WTC11 (cell line): ENCODE measurements at places on chromosomes 5 and 9.
A peak's percentile ranks its signal among the peaks of the same experiment; 100 is the strongest.

- no peak for DNase-seq
These were observed 25.1 kb downstream of the RAPGEF1 start for GRCh38 chr9:131714821-131715220.

DNA sequence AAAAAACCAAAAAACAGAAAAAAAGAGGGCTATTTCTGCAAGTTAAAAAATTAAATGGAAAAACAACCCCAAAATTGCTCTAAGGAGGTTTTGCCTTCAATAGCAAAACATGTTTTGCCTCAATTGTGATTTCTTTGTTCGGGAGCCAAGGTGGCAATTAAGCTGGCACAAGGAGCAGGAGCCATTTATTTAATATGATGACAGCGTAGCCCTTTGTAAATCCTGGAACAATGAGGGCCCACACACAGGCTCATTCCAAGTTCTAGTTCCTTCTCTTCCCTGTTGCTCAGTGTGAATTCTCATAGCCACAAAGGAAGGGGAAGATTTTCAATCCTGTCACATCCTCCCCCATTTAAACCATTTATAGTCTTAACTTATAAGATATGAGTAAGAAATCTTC lies 353.2 kb downstream of the PDE4D start:
- no peak for DNase-seq

GRCh38 chr5:79512471-79513307 lies 1.2 kb downstream of the HOMER1 start:
- no peak for DNase-seq

DNA sequence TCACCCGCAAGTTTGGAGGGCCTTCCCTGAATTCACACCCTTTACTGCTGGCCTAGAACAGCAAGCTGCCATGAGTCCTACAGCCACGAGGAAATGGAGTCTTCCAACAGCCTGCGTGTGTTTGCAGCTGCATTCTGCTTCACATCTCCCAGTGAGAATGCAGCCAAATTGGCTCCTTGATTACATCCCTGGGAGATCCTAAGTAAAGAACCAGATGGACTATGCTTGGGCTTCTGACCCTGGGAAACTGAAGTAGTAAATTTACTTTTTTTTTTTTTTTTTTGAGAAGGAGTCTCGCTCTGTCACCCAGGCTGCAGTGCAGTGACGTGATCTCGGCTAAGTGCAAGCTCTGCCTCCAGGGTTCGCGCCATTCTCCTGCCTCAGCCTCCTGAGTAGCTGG lies 617.0 kb upstream of the CDH18 start:
- DNase-seq = no peak

DNA sequence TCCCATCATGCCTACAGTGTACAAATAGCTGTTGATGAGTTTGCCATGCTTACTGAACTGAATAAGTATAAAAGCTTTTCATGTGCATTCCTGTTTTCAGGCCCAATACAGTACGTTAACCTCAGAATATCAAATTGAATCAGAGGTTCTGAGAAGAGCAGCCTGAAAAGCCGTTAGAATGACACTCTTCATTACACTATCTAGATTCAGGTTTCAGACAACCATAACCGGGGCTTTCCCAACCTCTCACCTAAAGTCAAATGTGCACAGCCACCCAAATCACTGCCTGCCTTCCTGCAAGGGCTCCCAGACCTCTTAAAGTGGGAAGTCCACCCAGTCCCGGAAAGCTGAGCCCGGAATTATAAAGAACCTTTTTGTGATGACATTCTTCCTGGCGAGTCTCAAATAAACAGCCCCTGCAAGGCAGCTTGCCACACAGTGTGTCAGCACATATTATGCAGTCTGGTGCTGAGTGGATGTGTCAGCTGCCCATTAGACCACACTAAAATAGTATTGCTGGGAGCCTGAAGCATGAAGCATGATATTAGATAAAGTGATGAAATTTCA lies 245.8 kb downstream of the TLE4 start:
- no peak for DNase-seq

DNA sequence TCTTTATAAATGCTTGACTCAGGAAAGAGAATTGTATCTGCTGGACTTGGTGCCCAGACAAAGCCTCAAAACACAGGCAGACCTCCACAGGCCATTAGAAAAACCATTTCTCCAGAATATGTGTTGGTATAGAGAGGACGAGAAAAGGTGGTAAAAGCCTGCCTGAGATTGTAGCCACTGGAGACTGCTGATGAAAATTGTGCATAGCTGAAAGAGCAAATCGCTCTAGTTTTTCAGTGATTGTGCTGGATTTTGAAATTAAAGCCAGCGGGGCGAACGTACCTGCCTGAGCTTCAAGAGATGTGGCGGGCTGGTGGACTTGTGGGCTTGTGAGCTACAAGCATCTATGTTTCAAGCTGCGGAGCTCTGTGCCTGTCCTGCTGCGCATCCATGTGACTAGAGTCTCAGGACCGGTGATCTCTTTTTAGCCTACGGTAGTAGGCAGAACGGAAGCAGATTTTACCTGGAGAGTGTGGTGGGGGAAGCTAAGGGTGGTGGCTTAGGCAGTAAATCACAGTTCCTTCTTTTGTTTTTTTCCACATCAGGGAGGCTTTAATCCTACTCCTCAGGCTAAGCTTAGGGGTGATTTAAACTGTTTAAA lies 193.6 kb downstream of the SREK1 start:
- no peak for DNase-seq

GRCh38 chr9:79880626-79881025 lies 308.9 kb downstream of the TLE4 start:
- no peak for DNase-seq

DNA sequence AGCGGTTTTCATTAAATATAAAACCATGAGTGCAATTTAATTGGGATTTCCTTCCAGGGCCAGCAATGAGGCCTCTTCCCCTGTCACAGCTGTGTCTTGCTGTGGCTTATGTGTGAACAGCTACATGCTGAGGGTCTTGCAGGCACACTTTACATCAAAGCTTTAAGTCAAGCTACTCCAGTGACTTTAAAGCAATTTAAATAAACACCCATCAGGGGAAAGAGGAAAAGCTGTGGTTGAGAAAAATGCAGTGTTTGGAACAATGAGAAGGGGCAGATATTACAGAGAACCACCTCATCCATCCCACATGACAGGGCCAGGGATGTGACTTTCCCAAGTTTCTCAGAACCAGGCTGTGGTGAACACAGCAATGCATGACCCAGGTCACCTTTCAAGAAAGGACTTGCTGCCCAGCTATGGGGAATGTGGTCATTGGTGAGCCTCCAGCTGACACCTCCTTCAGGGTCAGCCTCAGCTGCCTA lies 115.9 kb upstream of the LPAR1 start:
- DNase-seq = no peak

- peak; percentile 89 for DNase-seq
These were observed at the start of gene CORO2A for GRCh38 chr9:98192503-98193335. Gene CORO2A (minus strand): TSS chr9:98192637. CDS start chr9:98157660, 34,977 bp downstream.

DNA sequence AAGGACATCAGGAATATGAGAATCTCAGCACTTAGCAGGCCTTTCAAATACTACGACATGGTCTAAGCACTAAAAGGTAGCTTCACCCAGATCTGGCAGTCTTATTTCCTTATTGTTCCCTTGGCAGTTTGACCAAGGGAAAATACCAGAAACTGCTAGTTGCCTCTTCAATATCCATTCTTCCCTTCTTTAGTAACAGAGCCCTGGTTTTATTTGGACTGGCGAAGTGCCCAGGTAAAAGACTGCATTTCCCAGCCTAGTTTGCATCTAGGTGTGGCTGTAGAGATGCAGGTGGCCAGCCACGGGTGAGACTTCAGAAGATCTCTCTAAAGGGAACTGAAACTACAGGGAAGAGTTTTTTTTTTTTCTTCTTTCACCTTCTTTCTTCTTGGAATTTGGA lies 21.6 kb downstream of the DMRT2 start:
- DNase-seq = no peak

GRCh38 chr9:129052592-129052991 lies 16.2 kb downstream of the MIGA2 start:
- DNase-seq = no peak

DNA sequence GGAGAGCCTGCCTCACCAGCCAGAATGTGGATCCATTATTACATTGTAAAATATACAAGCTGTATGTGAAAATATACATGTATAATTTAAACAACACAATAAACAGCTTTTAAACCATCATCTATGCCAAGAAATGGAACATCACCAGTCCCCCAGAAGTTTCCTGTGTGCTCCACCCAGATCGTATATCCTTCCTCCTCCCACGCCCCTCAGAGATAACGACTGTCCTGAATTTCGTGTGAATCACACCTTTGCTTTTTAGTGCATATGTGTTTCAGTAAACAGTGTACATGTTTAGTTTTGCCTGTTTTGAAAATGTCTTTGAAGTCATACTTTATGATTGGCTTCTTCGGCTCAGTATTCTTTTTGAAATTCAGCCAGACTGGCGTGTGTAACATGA lies 134.6 kb upstream of the MYO10 start:
- no peak for DNase-seq

GRCh38 chr9:4935001-4935672 lies 49.9 kb upstream of the JAK2 start:
- no peak for DNase-seq
